ENCODE measurements at places on chromosomes 5 and 9.

- peak; percentile 8 for DNase-seq
Measured at GRCh38 chr5:16616536-16617273, at the start of gene RETREG1. TSS of gene RETREG1 (minus strand) at chr5:16616997. CDS start at chr5:16616971, 26 bp downstream.

DNA sequence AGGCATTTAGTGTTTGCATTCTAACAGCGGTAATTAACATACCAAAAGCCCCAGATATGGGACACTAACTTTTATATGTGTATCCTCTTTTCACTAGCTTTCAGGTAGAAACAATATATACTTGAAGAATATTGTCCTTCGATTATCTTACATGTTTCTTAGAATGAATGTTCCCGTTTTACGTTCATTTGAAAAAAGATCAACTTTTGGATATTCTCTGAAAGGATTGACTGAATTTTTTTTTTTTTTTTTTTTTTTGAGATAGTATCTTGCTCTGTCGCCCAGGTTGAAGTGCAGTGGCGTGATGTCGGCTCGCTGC is 32.2 kb upstream of the FSD1L start:
- no peak for DNase-seq

DNA sequence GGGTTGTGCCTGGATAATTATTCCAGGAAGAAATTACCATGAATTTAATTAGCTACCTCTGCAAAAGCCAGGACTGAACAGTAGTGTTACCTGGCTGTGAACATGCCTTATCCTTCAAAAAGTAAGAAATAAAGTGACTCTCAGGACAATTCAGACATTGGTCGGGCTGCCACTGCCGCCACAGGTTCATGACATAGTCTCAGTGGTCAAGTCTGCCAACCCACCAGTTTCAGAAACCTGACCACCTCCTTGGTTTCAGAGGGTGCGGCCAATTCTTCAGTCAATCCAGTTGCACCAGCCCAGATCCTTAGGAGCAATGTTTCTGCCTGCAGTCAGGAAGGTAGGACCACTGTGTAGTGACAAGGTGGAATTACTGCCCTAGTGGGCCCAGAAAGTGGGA is 593.1 kb upstream of the DAB2 start:
- no peak for DNase-seq

- no peak for DNase-seq
Measured at GRCh38 chr9:136829412-136829811, 12.9 kb upstream of the AJM1 start.

DNA sequence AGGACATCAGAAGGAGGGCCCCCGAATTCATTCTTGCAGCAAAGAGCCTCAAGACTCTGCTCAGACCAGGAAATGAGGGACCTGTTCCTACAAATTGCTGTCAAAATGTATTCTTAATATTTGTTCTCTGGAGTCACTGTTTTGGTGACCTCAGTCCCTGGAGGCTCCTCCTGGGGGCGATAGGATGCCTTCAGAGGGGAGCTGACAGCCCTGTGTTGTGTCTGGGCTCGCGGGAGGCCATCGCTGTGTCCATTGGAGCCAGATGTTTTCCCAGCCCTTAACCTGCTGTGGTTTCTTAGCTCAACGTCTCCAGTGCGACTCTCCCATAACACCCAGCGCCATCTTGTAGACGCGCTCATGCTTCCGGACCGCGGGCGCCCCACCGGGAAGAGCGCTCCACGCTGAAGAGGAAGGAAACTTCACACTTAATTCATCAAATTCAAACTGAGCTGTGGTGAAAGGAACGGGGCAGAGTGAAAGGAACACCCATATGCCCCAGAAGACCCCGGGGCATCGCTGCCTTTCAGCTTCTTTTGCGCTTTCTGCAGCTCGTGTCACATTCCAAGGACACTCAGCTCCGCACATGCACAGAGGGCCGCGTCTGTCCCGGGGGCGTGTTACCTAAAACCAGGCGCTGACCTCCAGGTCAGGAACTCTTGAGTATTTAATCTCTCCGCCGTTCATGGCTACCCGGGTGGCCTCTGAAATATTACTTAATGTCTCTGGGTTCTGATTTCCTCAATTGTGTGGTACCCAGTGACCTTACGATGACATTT is 112.3 kb upstream of the GDNF start:
- DNase-seq: no peak

- no peak for DNase-seq
Measured at GRCh38 chr5:163248871-163249270, 188.5 kb upstream of the CCNG1 start.

DNA sequence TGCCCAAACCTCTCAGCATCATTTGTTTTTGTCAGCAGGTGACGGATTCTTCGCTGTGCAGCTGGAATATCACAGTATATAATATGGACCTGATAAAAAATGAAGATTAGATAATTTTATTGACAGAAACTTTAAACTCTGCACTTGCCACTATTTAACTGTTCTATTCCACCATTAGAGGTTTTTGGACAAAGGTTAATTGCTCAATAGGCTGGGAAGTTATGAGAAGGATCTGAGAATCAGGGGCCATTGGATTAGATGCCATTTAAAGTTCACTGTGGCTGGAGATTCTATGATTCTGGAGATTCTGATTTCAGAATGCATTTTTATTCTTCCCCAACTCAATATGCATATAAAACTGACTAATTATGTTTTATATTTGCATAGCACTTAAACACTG is 59.8 kb upstream of the ANXA1 start:
- DNase-seq: no peak

- peak; percentile 26 for DNase-seq
Measured at GRCh38 chr5:178350361-178351220, 118.0 kb upstream of the PHYKPL start.

- no peak for DNase-seq
Measured at GRCh38 chr9:93088656-93089015, 7.4 kb upstream of the CARD19 start.

- no peak for DNase-seq
Measured at GRCh38 chr5:68130253-68130652, 85.3 kb upstream of the PIK3R1 start.

DNA sequence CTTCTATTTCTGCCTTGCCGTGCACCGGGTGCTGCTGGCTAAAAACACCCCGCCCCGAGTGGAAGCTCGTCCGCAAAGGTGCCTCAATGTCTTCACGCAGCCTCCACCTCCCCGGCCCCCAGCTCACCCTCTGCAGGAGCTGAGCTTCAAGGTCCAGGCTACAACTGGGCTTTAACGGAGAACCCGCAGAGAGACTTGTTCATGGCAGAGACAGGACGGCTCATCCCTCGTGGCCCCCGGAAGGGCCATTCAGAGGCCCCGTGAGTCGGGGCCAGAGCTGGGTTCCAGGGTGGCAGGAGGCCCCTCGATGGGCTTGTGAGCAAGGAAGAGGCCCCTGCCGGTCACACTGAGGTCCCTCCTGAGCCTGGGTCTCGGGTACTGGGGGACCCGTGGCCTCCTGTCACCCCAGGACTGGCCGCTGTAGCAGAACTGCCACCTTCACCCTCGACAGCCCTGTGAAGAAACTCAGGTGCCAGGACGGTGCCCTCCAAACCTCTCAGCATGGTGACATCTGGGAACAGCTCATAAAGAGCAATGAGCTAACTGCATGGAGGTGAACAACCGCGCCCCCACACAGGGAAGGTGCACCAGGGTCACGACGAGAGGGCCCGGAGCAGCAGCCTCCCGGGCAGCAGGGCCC is 58.0 kb upstream of the UBAC1 start:
- DNase-seq: no peak

GRCh38 chr5:77409870-77410621 is 82.1 kb downstream of the WDR41 start:
- peak; percentile 4 for DNase-seq

DNA sequence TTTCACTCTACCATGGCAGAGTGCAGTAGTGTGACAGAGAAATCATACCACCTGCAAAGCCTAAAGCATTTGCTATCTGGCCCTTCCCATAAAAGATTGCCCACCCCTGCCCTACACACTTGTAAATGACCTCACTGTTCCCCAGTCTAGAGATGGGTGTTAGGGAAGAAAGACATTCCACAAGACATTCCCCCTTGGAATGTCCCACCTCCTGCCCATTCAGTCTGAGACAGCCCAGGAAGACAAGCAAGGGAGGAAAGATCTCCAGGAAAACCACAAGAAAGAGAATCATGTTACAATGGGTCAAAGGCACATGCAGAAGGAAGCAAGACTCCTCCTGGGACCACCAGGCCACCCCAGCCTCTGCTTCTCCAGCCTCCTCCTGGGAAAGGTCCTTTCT is 230.0 kb downstream of the AGTPBP1 start:
- no peak for DNase-seq

GRCh38 chr5:103237778-103238177 is 20.8 kb upstream of the MACIR start:
- no peak for DNase-seq

DNA sequence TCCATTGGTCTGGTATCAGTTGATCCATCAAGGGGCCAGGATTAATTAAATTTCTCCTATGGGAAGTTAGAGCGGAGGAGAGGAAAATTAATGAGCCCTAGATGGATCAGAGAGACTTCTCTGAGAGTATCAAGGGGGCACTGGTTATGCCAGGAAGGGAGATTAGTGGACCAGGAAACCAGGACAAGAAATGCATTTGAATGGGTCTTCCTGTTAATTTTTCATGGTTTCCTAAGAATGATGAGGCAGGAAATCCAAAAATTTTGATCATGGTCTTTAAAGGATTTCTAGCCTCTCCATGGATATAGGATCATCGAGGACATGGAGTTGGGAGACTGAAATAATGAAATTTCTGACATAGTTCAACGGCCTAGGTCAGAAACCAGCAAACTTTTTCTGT is 30.8 kb downstream of the FOXI1 start:
- DNase-seq: no peak

DNA sequence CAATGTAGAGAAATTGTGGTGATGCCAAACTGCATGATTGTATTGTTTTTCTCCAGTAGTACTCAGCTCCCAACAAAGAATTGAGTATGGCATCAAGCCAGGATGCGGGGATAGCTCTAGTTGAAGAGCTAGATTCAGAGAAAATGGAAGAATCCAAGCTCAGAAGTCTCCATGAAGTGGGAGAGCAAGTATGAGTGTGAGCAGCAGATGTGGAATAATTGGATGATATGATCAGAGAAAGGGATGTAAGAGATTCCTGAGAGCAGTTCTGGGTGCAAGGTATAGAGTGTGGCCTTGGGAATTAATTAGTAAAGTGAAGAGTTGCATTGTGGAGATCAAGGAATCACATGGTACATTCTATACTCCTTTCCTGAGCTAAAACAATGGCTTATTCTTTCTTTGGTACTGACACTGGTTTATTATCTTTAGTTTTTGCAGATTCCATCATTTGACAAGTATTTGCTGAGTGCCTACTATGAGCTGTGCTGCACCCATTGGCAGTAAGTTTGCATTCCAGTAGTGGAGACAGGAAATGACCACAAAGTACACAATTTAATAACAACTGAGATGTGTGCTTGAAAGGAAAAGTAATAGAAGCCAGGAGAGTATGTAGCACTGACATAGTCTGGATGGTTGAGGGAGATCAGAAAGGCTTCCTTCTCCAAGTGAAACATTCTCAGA is 177.1 kb downstream of the CPLANE1 start:
- DNase-seq: no peak

DNA sequence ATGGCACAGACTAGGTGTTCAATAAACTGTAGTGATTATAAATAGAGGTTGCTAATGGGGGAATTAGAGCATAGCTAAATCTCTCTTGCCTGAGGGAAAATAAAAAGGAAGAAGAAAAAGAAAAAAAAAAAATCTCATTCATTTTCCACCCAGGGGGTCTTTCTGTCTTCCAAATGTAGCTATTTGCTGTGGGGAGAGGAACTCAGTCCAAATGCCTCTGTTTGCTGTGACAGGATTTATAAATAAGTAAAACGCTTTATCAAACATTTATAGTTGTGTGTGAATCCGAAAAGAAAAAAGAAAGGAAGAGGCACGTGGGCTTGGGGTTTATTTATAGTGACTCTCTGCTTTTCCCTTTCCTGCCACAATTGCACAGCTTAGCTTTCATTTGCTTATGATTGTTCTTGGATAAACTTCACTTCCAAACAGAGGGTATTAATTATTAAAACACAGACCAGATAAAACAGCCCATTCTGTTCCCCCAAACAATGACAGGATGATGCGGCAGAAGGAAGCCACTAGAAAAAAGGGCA is 245.7 kb downstream of the ASTN2 start:
- no peak for DNase-seq

DNA sequence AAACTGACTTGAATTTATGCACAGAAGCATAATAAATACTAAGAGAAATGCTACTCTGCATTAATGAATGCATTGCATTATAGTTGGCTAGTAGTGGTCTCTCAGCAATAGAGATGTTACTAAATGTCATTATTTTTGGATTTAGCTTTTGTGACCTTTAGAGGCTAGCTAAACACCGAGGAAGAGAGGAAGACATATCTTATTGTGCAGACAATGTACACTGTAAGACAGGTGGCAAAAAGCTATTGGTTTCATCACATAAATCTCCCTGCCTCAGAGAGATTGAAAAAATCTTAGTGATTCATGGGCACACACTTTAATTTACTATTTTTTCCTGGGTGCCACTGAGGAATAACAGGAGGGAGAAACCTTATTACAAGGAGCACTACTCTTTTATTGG is 435.9 kb downstream of the TMEM232 start:
- no peak for DNase-seq

DNA sequence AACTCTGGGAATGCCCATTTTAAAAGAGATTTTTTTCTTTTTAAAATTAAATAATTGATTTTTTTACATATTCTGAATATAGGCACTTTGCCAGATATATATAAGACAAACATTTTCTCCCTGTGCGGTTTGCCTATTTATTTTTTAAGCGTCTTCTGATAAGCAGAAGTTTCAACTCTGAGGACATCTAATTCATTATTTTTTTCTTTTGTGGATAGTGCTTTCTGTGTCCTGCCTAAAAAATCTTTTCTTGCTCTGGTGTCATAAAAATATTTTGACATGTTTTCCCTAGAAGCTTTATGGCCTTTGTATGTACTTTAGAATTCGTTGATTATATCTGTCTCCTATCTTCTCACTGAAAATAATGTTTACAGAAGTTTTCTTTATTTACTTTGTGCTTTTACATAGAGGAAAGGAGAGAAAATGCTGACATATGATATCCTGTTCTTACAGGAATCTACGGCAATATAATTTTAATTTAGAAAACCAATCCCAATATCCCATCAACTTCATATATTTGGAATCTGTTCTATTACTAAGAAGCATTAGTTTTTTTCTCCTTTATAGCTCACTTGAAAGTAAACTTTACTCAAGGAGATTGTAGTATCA is 111.9 kb upstream of the EFNA5 start:
- no peak for DNase-seq

- DNase-seq: no peak
Measured at GRCh38 chr9:114163517-114163951, 8.2 kb downstream of the COL27A1 start.

DNA sequence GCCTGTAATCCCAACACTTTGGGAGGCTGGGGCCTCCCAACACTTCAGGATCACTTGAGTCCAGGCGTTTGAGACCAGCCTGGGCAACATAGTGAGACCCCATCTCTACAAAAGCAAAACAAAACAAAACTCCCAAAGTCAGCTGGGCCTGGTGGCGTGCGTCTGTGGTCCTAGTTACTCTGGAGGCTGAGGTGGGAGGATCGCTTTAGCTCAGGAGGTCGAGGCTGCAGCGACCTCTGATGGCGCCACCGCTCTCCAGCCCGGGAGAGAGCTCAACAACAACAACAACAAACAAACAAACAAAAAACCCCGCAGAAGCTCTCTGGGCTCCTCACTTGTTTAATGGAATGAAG is 528 bp downstream of the ACOT12 start:
- DNase-seq: no peak

GRCh38 chr5:137142764-137143605 is 356.1 kb downstream of the SPOCK1 start:
- DNase-seq: no peak
